Subcutaneous preadipocyte (primary cell): ENCODE measurements at places on chromosomes 3 and 15. TPM values are rescaled to one million over a fixed set of nuclear protein-coding genes. Genes with fewer than 3 reads are reported as not detected.

ISLR gene
- total RNA-seq, result 2.5 and 18.7 TPM in 2 replicates

DNAJB11 gene
- 26.1 and 37.9 TPM in 2 replicates for total RNA-seq

CRBN gene
- total RNA-seq, result 28.9 and 39.7 TPM in 2 replicates

HRH1 gene
- total RNA-seq, result 8.4 and 12.1 TPM in 2 replicates

LINGO1 gene
- under 0.01 TPM in 1 of 2 replicates, not detected in the other for total RNA-seq

ATP13A5 gene
- not detected in 2 replicates for total RNA-seq

RASGRP1 gene
- total RNA-seq, result not detected in 2 replicates
